ENCODE measurements at places on chromosomes 6 and 20.

GRCh38 chr6:136070815-136071214 lies 179.3 kb downstream of the MTFR2 start:
- no peak overlapping the region for H3K27ac ChIP-seq
- no peaks in the 10 kb centered on the region for H3K27me3 ChIP-seq
- H3K4me1 ChIP-seq: no peaks in the 10 kb centered on the region
- DNase-seq: no peak

DNA sequence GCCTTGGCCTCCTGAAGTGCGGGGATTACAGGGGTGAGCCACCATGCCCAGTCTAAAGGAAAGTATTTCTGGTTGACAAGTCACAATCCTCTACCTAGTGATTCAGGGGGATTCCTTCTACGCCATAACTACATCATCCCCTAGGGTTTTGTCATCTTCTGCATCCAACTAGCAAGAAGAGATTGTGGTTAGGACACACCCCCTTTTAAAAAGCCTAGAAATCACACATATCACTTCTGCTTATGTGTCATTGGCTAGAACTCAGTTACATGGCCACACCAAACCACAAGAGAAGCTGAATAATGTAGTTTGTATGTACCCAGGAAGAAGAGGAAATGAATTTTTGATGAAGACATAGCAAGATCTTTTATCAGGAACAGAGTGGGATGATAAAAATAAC lies 14.7 kb upstream of the CHD6 start:
- no peaks in the 10 kb centered on the region for H3K4me1 ChIP-seq
- H3K36me3 ChIP-seq: no peaks in the 10 kb centered on the region
- H3K4me3 ChIP-seq: no peak overlapping the region
- DNase-seq: no peak
- no peaks in the 10 kb centered on the region for H3K27me3 ChIP-seq
- no peak overlapping the region for H3K27ac ChIP-seq

DNA sequence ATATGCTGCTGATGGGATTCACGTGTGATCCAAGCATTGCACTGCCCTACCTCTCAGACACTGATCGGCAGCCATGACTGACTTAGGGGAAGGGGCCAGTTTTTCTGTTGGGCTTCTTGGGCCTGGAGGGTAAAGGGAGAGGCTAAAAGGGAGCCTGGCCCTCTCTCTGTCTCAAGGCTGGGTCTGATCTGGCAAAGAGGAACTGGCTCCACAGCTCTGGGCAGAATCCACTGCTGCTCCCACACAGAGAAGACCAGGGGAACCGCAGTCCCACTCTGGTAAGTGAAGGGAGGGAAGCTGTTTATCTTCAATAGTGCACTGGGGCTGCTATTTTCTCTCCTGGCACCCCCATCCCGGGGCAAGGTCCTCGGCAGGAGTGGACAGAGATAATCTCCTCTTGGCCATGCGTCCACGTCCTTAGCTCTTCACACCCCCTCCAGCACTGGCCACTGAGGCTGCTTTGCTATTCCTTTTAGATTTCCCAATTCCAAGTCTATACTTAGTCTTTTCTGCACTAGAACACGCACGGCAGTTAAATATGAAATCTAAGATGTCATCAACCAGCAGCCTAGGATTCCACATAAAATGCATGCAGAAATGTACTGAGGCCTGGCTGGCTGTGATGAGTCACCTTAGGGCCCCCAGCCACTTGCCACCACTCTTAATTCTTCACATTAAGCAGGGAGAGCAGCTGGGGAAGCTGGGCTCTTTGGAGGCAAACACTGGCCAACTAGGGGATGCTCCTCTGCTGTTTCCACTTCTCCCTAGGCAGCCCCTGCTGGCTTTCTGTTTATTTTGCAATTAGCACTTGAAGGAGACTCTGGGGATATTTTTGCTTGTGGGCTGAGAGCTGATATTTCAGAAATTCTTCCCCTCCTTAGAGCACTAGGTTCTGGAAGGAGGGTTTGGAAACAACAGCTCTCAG lies 87.8 kb upstream of the ARMC2 start:
- no peak overlapping the region for H3K27ac ChIP-seq
- no peak overlapping the region for H3K4me3 ChIP-seq
- H3K4me1 ChIP-seq: peaks cover 9% of the 10 kb centered on the region
- no peaks in the 10 kb centered on the region for H3K36me3 ChIP-seq
- no peaks in the 10 kb centered on the region for H3K27me3 ChIP-seq
- DNase-seq: no peak

DNA sequence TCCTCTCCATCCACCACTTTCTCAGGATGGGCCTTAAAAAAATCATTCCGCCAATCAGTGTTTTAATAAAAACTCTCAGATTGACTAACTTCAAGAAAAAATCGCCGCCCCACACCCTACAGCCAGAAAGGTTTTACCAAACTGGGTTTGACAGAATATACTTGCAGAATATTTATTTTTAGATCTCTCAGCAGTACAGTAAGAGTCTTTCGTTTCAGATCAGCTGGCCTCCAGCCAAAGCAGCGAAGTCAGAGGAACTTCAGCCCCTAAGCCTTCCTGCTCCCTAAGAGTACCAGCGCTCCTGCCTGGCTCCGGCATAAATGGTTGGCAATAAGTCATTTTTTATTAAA lies 24.7 kb downstream of the TBC1D7 start:
- no peaks in the 10 kb centered on the region for H3K27me3 ChIP-seq
- H3K27ac ChIP-seq: peak overlapping the region; percentile 47
- peaks cover 31% of the 10 kb centered on the region for H3K4me1 ChIP-seq
- DNase-seq: peak; percentile 67

DNA sequence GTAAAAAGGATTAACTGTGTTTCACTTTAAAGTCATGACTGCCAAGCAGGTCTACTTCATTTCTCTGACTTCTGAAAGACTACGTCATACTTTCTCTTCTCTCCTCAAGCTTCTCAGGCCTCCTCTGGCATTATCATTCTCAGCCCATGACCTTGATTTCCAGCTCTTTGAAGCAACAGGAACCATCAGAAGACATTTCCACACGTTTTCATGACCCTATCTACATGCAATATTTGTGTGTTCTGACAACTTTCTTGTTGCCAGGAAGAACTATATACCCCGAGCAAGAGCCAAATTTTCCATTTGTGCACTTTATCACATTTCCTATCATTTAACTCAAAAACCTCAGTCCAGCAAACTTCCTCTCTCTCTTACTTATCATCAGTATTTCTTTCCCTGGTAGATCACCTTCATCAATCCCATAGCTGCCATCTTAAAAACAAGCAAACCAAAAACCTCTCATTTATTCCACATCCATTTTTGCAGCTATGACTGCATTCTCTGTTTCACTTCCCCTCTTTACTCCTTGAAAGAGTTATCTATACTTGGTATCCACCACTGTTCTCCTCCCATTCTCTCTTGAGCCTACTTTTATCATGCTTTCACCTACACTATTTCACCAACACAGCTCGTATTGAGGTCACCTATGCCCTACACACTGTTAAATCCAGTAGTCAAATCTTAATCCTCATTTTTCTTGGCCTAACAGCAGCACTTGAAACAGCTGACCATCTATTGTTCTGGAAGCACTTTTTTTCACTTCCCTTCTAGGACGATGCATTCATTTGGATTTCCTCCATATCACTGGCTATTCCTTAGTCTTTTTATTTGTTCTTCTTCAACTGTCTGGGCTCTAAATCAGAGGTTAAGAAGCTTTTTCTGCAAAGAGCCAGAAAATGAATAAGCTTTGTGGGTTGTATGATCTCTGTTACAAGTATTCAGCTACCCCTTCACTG lies 47.1 kb downstream of the STX7 start:
- H3K4me3 ChIP-seq: no peak overlapping the region
- H3K36me3 ChIP-seq: peaks cover 50% of the 10 kb centered on the region
- no peak for DNase-seq
- H3K4me1 ChIP-seq: no peaks in the 10 kb centered on the region
- H3K27me3 ChIP-seq: no peaks in the 10 kb centered on the region

DNA sequence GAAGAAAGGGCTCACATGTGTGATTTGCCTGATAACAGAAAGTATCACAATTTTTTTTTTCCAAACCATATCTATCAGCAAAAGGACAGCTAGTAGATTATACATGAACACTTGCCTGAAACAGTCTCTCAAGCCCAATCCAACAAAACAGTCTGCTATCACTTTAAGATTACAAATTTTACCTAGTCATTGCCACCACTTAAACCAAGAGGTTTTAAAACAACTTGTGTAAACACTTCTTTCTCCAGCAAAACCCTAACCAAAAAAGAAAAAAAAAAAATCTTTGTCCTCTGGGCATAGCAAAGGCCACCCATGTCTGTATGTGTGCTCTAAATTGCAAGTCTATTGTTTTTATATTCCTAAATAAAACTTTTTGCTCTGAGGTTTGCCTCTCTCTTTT lies 1568.4 kb downstream of the GRIK2 start:
- H3K4me1 ChIP-seq: no peaks in the 10 kb centered on the region
- no peak overlapping the region for H3K4me3 ChIP-seq
- no peaks in the 10 kb centered on the region for H3K36me3 ChIP-seq
- H3K27ac ChIP-seq: no peak overlapping the region
- no peaks in the 10 kb centered on the region for H3K27me3 ChIP-seq
- no peak for DNase-seq

GRCh38 chr6:43803055-43803782 lies 33.2 kb downstream of the VEGFA start:
- no peaks in the 10 kb centered on the region for H3K27me3 ChIP-seq
- no peak for DNase-seq
- H3K36me3 ChIP-seq: no peaks in the 10 kb centered on the region
- no peak overlapping the region for H3K4me3 ChIP-seq
- no peaks in the 10 kb centered on the region for H3K4me1 ChIP-seq
